ENCODE measurements at places on chromosomes 4 and X.

DNA sequence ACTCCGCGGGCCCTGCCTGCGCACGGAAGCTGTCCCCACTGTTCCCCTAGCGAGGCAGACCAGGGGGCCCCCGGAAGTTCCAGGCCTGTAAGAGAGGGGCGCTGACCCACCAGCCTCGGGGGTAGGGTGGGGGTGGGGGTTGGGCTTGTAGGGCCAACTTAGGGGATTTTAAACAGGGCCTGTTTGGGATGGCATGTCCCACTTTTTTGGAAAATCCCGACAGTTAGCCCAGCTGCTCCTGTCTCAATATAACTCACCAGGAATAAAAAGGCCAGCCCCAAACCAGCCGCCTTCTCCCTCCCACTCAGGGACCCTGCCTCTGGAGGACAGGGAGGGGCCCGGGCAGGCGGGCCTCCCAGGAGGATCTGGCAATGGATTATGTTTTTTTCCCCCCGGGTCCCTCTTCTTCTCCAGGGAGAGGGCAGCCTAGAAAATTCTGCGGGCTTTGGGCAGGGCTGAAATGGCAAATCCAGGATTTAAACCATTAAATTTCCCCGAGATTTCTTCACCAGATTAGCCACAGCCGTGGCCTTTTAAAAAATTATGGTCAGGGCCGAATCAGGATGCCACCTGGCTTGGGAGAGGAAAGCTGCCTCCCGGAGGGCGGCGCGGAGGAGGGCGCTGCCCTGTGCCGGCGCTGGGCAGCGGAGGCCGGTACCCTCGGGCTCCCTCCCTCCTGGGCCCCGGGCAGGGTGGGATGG lies 957 bp downstream of the PPP2R2C start:
- DNase-seq = no peak

- DNase-seq = no peak
Observed at GRCh38 chrX:12080265-12080664, 58.0 kb upstream of the FRMPD4 start.

GRCh38 chrX:46447384-46447783 lies 97.8 kb downstream of the ZNF674 start:
- DNase-seq = no peak

- DNase-seq = no peak
Observed at GRCh38 chr4:17012451-17012850, 114.0 kb upstream of the LDB2 start.

GRCh38 chrX:154542723-154543424 lies 3.8 kb downstream of the G6PD start:
- no peak for DNase-seq

DNA sequence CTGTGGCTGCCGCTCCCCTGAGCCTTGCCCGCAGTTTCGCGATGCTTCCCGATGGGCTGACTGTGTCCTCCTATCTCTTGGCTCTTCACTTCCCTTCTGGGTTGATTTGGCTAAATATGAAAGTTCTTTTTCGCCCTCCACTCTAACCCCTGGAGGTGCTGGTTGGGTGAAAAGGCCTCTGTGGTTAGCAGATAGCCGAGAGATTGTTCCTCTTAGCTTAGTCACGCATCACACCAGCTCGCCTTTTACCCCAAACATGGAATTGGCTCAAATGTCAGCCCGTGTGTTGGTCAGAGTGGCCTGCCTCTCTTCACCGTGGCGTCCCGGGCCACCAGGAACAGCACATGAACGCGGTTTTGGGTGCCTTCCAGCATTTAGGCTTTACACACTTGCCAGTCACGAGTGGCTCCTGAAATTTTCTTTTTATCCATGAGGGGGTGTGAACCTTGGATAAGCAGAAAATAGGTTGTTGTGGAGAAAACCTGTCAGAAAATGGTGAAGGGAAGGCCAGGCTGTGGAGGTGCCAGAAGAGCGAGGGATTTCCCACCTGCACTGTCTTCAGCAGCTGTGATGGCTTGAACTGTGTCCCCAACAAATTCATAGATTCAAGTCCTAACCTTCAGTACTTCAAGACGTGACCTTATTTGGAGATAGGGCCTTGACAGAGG lies 8.9 kb downstream of the CLCN4 start:
- DNase-seq = no peak

GRCh38 chr4:1705732-1706131 lies 6.4 kb downstream of the SLBP start:
- DNase-seq = no peak

GRCh38 chr4:25951390-25951952 lies 37.5 kb downstream of the SMIM20 start:
- DNase-seq = no peak

DNA sequence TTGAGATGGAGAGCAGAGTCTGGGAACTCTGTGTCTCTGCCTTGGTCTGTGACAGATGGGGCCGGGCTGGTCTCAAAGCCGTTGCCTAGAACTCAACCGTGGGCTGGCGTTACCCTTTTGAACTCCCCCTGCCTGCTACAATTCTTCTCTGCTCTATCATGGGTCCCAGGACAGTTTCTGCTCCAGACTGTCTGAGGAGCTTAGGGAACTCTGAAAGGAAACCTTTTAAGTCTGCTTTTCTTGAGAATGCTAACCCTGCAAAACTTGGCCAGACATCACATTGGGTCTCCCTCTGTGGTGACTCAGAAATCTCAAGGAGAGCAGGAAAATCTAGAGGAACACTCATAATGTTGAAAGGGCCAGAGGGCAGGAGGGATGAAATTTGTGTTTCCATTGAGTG lies 240.6 kb downstream of the CBR4 start:
- DNase-seq = no peak

DNA sequence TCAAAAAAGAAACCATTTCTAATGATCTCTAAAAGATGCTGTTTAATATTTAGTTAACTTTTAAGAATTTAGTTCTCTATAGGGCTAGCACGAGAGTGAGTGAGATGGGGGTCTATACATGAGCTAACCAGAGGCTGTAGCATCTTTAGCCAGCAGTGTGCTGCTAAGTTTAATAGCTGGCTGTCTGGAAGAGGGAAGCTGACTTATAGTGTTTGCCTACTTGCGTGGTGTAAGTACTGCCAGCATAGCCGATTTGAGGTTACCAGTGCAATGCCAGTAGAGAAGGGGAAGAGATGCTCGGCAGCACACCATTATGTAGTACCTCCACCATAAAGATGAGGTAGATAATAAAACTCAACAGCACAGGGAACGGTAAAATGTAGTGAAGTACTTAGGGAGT lies 47.1 kb upstream of the TMEM131L start:
- no peak for DNase-seq

DNA sequence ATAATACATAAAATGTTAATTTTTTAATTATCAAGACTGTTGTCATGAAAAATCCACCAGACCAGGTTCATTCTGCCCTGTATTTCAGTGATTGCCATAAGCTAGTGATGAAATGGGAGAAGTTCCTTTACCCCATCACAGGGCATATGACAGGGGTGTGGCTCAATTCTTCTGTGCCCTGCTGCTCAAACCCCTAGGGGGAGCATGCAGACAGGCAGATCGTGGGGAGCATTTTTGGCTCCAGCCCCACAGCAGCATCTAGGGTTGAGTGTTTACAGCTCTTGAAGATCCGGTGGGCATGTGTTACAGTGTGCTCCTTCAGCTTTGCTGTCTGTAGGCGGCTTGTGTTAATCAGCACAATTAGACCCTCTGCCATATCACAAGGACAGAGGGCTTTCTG lies 700.7 kb downstream of the PCDH18 start:
- no peak for DNase-seq

- no peak for DNase-seq
Observed at GRCh38 chr4:57544811-57545654, 434.8 kb upstream of the IGFBP7 start.

GRCh38 chr4:96092151-96092705 lies 252.3 kb downstream of the PDHA2 start:
- DNase-seq = no peak

- DNase-seq = peak; percentile 38
Observed at GRCh38 chr4:7192252-7193029, at the start of gene SORCS2. TSS of gene SORCS2 (plus strand) at chr4:7192538.

DNA sequence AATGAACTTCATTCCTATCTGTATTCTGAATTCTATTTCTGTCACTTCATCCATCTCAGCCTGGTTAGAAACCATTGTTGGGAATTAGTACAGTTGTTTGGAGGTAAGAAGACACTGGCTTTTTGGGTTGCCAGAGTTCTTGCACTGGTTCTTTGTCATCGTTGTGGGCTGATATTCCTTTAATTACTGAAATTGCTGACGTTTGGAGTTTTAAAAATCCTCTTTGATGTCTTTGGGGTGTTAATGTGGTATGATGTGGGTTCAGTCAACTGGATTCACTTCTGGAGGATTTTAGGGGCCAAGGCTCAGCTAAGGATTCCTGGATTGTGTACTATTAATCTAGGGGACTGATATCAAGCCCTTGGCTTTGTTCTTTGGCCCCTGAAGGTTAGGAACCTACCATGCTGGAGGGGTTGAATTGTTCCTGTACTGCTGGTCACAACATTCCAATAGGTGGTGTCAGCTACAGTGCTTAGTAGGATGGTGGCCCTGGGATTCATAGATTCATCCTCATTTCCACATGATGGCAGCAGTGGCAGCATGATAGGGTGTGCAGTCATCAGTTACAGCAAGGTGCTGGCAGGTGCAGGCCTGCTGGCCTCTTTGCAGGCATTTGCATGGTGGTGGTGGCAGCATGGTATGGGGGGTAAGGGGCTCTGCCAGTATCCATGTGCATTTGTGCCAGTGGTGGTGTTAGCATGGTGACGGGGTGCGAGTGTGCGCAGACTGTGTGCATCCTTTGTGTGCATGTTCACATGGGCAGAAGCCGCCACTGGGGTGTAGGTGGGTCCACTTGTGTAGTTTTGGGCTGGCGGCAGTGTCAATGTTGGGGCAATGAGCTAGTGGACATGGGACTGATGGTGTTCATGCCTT lies 301.3 kb downstream of the TEX13C start:
- no peak for DNase-seq

- no peak for DNase-seq
Observed at GRCh38 chr4:7964459-7964858, 24.8 kb upstream of the AFAP1 start.

- no peak for DNase-seq
Observed at GRCh38 chr4:174460684-174461083, 61.6 kb downstream of the HPGD start.

DNA sequence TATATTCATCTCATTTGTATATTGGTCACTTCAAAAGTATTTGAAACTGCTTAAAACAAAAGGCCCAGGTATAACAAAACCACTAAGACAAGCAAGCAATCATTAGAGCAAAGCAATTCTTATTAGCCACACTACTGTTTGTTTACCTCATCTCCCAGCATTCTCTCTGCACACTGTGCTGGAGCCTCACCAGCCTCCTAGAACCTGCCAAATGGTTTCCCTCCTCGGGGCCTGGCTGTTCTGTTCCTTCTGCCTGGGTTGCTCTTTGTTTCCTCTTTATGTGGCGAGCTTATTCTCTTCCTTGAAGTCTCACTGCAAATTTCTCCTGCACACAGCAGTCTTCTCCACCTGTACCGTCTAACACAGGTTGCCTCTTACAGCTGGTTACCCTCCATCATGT lies 67.5 kb upstream of the MND1 start:
- no peak for DNase-seq

- no peak for DNase-seq
Observed at GRCh38 chr4:142360657-142361056, 485.4 kb downstream of the INPP4B start.

GRCh38 chrX:154010330-154011087 lies 9.2 kb downstream of the IRAK1 start:
- no peak for DNase-seq

GRCh38 chr4:39721788-39722187 lies 23.9 kb downstream of the UBE2K start:
- no peak for DNase-seq

DNA sequence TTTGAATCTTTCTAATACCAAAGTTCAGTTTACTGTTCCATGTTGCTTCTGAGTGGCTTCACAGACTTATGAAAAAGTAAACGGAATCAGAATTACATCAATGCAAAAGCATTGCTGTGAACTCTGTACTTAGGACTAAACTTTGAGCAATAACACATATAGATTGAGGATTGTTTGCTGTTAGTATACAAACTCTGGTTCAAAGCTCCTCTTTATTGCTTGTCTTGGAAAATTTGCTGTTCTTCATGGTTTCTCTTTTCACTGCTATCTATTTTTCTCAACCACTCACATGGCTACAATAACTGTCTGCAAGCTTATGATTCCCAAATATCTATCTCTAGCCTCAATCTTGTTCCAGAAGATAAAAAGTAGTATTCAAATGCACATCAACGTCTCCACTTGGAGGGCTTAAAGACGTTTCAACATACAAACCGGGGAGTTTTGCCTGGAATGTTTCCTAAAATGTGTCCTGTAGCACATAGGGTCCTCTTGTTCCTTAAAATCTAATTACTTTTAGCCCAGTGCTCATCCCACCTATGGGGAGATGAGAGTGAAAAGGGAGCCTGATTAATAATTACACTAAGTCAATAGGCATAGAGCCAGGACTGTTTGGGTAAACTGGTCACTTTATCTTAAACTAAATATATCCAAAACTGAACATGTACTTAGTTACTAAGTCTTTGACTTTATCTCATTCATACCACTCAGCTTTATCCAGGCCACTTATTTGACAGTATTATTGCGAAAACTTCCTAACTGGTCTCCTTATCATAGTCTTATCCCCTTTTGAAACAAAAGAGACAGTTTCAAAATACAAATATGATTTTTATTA lies 3.6 kb upstream of the AFP start:
- DNase-seq = no peak

GRCh38 chrX:40081679-40082068 lies 16.1 kb downstream of the BCOR start:
- no peak for DNase-seq

- DNase-seq = no peak
Observed at GRCh38 chr4:56909086-56909894, 1.6 kb downstream of the REST start.

DNA sequence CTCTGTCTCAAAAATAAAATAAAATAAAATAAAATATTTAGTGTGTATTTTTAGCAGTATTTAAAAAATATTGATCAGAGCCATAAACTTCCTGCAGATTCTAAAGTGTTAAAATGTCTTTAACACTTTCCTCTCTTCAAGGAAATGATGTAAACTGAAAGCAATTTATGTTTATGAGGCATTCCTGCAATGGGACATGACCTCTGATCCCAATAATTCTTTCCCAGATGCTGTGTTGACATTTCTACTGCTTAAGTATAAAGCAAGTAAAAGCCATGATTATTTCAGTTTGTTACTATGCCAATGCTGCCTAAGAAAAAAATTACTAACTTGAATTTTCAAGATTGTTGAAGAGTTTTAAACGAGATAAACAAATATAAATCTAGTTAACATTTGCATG lies 29.0 kb downstream of the COQ2 start:
- peak; percentile 6 for DNase-seq

DNA sequence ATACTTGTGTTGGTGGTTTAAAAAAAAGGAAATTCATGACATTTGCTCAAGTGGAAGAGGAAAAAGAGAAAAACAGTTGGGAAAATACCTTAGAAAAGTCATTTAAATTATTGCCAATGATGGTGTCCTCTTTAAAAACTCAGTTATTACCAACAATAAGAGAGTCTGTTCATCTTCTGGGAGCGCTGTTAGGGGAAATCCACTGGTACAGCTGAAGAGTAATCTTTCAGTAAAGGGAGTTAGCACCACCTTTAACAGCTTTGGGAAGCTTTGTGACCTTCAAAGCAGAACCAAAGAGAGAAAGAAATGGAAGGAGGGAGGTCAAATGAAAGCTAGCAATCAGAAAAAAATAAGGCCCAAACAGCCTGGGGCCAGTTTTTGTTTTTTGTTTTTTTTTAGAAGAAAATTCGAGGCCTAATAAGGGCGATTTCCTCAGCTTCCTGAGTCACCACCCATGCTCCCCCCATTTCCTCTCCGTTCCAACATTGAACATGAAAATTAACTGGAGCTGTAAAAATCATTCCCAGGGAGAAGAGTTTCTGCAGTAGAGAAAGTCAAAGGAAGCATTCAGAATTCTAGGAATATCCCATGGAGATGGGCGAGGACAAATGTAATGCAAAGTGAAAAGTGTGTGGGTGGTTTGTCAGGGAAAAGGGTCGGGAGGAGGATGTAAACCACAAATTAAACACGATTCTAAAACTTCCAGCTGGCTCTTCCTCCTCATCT lies 115.1 kb downstream of the SH3KBP1 start:
- no peak for DNase-seq
